ENCODE measurements at places on chromosomes 3 and 15.

DNA sequence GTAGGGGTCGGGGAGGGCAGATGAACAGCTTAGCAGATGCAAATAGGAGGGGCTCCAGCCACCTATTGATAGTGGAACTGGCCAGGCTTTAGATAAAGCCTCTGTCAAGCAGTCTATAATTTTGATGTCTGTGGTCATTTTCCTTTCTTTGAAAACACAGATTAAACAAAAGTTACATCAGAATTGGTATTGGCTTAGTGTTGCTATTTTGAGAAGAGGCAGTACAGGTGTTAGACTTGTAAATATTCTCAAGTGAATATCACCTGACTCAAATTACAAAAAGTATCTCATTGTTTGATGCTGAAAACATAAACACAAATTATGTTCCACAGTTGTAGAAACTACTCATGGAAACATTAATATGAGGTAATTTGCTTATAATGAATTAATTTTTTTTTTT, 18.1 kb downstream of the GHRL start:
- no peak for DNase-seq

DNA sequence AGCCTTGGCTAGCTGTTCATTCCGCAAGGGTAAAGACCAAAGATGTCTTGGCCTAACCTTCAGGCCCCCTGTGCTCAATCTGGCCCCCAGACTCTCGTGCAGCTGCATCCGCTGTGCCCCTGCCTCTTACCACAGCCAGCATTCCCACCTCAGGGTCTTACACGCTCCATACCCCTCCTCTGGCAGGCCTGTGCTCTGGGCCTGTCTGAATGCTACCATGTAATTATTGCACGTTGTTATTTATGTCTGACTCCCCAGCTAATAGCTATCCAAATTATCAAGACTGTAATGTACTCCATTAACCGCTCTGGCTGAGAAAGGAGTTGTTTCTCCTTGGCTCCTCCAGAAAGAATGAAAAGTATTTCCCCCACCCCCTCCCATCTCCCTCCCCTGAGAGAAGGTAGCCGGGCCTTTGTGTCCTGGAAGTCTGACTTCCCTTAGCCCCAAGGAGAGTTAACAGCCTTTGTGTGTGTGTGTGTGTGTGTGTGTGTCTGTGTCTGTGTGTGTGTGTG, 54.5 kb upstream of the UBE2E1 start:
- DNase-seq, result peak; percentile 66

DNA sequence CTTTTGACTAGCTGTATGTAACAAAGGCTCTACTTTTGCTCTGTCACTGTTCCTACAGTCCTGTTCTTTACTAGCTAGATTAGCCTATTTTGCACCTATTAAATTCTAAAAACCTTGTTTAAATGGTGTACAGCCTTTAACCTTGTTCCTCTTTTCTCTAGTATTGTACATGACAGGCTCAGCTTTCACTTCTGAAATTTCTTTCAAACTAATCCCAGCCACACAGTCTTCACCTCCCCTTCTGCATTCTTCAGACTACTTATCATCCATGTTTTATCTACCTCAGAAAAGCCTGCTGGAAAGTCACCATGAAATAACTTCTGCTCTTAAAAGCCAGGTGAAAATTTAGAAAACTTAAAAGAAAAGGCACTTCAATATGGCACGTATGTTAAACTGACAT, 122.4 kb downstream of the NECTIN3 start:
- no peak for DNase-seq

DNA sequence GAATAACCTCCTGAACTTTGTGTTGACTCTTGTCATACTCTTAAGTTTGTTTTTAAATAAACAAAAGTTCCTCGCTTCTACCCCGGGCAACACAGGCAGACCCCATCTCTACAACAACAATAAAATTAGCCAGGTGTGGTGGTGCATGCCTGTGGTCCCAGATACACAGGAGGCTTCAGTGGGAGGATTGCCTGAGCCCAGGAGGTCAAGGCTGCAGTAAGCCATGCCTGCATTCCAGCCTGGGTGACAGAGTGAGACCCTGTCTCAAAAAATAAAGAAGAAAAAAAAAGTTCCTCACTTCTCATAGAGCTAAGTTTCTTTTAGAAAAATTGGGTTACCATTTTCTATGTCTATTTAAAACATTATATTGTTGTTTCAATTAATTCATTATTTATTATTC, 29.2 kb downstream of the HDGFL3 start:
- DNase-seq, result no peak

GRCh38 chr3:178690571-178690970, 154.3 kb downstream of the KCNMB2 start:
- DNase-seq, result no peak

DNA sequence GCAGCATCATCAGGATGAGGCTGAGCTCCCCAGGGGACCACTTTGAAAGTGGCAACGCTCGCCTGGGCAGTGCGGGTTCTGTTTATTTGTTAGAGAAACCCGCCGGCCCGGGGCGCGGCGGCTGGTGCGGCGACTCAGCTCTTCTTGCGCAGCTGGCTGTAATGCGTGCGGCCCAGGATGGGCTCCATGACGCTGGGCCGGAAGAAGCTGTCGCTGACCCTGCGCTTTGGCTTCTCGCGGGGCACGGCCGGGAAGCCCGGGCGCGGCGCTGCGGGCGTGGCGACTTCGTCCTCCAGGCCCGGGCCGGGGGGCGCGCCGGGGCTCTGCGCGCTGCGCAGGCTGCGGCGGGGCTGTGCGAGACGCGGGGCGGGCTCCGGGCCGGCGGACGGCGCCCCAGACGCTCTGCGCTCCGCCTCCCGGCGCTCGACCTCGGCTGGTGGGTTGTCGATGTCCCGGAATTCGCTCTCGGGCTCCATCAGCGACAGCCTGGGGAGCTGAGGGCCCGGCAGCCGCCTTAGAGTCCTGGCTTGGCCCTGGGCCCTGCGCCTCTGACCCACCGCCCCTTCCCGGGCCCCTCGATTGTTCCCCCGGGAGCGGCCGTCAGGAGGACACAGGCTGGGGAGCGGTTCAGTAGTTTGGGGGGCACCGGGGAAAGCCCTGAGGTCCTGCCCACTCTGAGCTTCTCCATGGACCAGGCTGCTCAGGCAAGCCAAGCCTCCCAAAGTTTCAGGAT, 10.3 kb upstream of the KIF7 start:
- DNase-seq, result peak; percentile 50

DNA sequence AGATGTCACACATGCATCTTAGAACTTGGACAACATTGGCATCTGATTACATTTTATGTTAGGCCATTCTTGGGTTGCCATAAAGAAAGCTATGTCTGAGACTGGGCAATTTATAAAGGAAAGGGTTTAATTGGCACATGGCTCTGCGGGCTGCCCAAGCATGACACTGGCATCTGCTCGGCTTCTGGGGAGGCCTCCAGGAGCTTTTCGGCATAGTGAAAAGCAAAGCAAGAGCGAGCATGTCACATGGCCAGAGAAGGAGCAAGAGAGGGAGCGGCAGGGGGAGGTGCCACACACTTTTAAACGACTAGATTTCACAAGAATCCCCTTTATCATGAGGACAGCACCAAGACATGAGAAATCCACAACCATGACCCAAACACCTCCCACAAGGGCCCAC, 11.3 kb downstream of the RYR3 start:
- no peak for DNase-seq

- no peak for DNase-seq
Measured at GRCh38 chr3:114484919-114485318, 191.1 kb downstream of the TIGIT start.

Data from fibroblast of skin of right quadriceps (primary cell).